ENCODE measurements at places on chromosomes 2 and 18.
A peak's percentile ranks its signal among the peaks of the same experiment; 100 is the strongest.

GRCh38 chr18:9380101-9380500 lies 45.5 kb downstream of the TWSG1 start:
- H3K4me3 ChIP-seq = no peak overlapping the region
- no peaks in the 10 kb centered on the region for H3K36me3 ChIP-seq
- DNase-seq = no peak
- no peaks in the 10 kb centered on the region for H3K4me1 ChIP-seq

DNA sequence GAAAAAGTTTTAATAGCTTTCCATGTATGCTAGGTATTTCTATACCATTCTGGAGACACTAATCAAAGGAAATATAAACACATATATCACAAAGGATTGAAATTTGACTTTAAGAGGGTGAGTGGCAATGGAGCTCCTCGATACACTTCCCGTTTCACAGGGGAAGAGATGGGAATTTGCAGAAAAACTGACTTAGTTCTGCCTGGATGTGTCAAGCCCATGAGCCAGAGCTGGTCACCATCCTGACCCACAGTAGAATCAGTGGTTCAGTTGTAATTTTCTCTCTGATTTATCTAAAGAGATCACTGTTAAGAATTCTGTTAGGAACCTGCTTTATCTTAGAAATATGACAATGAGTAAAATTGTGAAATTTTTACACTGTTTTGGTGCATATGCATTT lies 34.2 kb downstream of the PLCL1 start:
- no peak for DNase-seq
- H3K4me3 ChIP-seq = peak overlapping the region; percentile 69
- peak overlapping the region; percentile 89 for H3K27ac ChIP-seq
- H3K36me3 ChIP-seq = peaks cover 8% of the 10 kb centered on the region
- no peaks in the 10 kb centered on the region for H3K27me3 ChIP-seq

GRCh38 chr2:146623771-146624170 lies 1221.1 kb upstream of the ACVR2A start:
- no peaks in the 10 kb centered on the region for H3K4me1 ChIP-seq
- no peaks in the 10 kb centered on the region for H3K36me3 ChIP-seq
- H3K27me3 ChIP-seq = no peaks in the 10 kb centered on the region
- H3K4me3 ChIP-seq = no peak overlapping the region
- no peak overlapping the region for H3K27ac ChIP-seq
- no peak for DNase-seq

DNA sequence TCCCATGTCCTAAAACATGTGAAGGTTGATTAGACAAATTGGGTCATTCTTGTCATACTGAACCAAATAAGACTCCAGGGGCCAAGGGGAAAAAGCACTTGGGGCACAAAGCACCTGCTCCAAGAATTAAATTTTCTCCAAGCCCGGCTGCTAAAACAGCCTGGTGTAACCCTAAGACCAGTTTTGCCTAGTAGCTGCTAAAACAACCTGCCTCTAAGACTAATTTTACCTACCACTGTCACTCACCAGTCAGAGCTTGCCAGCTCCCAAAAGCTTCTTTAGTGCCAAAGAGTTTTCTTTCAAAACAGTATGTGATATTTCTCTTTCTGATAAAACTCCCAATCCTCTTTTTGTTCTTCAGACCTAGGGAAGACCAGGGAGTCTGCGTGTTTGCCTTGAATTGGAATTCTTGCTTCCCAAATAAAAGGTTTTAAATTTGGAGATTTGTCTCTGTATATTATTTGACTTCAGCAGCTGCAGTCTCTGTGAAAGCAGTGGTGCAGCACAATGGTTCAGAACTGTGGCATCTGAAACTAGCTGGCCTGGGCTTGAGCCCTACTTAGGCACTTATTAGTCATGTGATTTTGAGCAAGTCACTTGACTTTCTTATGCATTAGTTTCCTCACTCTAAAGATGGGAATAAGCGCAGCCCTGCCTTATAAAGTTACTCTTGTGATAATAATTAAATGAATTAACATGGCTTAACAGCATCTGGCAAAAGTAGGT lies 16.2 kb upstream of the APOB start:
- H3K27ac ChIP-seq = no peak overlapping the region
- H3K4me3 ChIP-seq = no peak overlapping the region
- H3K4me1 ChIP-seq = no peaks in the 10 kb centered on the region
- H3K27me3 ChIP-seq = no peaks in the 10 kb centered on the region

DNA sequence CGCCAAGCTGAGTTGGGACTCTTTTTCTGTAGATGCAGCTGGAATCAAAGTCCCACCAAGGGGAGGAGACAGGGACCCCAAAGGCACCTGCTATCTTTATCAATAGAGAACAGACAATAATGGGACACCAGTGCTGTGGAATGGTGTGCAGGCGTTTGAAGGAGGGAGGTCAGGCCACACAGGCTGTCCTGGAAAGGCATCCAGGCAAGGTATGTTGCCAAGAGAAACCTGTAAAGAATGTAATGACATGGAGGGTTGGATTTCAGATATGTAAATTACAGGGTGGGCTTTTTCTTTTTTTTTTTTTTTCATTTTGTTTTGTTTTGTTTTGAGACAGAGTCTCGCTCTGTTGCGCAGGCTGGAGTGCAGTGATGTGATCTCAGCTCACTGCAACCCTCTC lies 9.7 kb upstream of the NMUR1 start:
- H3K4me3 ChIP-seq = no peak overlapping the region
- DNase-seq = no peak
- peaks cover 20% of the 10 kb centered on the region for H3K27me3 ChIP-seq
- peaks cover 15% of the 10 kb centered on the region for H3K36me3 ChIP-seq

DNA sequence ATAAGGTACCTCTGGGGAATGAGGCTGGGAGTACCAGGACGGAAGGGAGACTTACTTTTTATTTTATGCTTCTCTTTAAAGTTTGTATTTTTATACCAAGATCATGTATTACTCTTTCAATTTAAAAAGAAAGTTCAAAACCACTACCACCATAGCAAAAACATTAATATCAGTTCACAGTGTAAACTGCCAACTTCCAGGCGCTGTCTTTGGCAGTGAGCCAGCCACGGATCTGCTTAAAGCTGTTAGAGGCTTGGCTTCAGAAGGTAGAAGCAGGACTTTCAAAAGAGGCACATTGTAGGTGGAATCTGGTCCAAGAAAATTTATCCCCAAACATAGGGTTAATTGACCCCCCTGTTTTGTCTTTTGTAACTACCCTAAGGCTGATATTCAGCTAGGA lies 74.8 kb downstream of the B3GNT2 start:
- no peak for DNase-seq
- no peaks in the 10 kb centered on the region for H3K4me1 ChIP-seq
- H3K4me3 ChIP-seq = no peak overlapping the region

DNA sequence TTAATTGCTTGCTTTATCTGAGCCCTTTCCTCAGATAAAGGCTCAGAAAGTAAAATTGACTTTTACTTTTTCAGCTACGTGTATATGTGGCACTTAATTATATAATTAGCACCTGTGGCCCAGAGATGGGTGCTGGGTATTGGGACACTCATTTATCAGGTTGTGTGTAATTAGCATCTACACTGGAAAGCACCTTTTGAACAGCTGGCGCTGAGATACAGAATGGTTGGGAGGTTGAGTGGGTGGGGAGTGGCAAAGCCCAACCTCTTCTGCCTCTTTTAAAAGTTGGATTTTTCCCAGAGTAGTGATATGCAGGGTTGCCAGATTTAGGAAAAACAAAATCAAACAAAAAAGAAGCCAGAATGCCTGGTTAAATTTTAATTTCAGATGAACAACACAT lies 23.9 kb downstream of the SPTBN1 start:
- H3K4me3 ChIP-seq = no peak overlapping the region
- H3K4me1 ChIP-seq = peaks cover 4% of the 10 kb centered on the region
- peaks cover 2% of the 10 kb centered on the region for H3K27me3 ChIP-seq

DNA sequence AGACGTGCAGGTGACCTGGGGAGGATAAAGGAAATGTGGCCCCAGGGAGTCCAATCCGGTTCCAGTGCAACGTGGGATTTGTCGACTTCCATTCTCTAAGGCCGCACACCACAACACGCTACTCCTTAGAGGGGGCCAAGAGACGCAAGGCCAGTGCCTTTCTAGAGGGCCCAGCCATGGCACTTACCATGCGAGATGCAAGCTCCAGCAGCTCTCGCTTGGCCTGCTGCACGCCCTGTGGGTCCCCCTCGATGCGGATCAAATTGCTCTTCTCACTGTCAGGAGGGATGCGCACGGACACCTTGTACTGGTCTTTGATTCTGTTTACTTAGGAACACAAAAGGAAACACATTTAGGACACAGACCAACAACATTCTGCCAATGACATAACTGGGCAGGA lies 61.2 kb downstream of the ANO7 start:
- DNase-seq = no peak
- no peaks in the 10 kb centered on the region for H3K27me3 ChIP-seq
- H3K36me3 ChIP-seq = peaks cover 61% of the 10 kb centered on the region

DNA sequence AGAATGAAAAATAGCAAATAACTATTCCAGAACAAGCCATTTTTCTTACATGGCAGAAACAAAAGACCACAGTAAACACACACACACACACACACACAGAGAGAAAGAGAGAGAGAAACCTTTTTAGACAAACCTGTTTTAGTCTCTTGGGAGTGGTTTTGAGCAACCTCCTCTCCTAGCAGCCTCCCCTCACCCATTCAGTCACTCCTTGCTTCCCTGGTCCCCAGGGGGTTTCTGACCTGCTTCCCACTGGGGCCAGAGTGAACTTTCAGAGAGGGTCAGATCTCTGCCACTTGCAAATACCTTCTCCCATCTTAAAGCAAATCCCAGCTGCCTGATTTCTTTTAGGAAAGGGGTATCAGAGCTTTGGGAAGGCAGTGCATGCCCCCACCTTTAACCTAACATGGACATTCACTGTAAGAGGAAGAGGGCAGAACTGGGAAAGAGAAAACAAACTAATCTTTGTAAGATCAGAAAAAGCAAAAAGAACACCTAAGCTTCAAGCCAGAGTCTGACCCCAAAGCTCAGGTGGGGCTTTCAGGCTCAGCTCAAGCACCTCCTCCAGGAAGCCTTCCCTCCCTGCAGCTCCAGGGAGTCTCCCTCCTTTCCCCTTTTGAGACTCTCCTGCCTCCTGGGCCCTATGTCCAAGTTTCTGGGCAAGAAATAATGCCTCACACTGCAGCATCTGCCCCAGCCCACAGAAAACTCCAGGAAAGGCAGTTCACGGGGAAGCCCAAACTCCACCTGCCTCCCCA lies 2.7 kb downstream of the SDC1 start:
- no peak overlapping the region for H3K27ac ChIP-seq
- no peak for DNase-seq
- H3K36me3 ChIP-seq = no peaks in the 10 kb centered on the region
- H3K27me3 ChIP-seq = peaks cover 49% of the 10 kb centered on the region
- H3K4me1 ChIP-seq = peaks cover 11% of the 10 kb centered on the region
- H3K4me3 ChIP-seq = no peak overlapping the region

DNA sequence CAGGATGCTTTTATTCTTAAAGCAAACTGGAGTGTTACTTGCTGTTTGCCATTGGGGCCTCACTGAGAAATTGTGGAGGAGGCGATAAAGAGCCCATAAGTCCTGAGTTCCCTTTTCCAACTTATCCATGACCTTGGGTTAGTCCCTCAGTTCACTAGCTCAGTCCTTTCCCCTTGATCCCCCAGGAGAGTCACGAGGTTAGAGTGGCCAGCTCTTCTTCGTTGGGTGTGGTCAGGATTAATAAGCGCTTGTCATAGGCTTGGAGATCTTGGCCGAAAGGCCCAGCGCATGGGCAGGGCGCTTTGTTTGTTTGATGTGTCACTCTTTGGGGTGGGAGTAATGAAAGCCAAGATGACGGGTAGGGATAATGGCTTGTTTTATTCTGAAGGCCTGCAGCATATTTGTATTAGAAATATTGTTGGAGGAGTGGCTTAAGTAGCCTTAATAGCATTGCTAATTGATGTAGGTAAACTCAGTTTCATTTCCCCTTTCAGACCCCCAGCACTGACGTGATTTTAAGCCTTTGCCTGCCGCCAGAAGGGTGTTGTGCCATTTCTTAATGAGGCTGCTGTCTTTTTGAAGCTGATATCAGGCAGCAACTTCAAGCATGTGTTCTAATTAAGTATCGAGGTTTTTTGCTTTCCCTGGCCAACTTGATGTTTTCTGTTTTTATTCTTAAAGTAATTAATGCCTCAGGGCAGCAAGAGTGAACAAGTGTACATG lies 15.7 kb downstream of the GRHL1 start:
- no peak overlapping the region for H3K27ac ChIP-seq
- no peak for DNase-seq
- H3K36me3 ChIP-seq = no peaks in the 10 kb centered on the region
- peaks cover 20% of the 10 kb centered on the region for H3K4me1 ChIP-seq
- no peaks in the 10 kb centered on the region for H3K27me3 ChIP-seq
- no peak overlapping the region for H3K4me3 ChIP-seq

DNA sequence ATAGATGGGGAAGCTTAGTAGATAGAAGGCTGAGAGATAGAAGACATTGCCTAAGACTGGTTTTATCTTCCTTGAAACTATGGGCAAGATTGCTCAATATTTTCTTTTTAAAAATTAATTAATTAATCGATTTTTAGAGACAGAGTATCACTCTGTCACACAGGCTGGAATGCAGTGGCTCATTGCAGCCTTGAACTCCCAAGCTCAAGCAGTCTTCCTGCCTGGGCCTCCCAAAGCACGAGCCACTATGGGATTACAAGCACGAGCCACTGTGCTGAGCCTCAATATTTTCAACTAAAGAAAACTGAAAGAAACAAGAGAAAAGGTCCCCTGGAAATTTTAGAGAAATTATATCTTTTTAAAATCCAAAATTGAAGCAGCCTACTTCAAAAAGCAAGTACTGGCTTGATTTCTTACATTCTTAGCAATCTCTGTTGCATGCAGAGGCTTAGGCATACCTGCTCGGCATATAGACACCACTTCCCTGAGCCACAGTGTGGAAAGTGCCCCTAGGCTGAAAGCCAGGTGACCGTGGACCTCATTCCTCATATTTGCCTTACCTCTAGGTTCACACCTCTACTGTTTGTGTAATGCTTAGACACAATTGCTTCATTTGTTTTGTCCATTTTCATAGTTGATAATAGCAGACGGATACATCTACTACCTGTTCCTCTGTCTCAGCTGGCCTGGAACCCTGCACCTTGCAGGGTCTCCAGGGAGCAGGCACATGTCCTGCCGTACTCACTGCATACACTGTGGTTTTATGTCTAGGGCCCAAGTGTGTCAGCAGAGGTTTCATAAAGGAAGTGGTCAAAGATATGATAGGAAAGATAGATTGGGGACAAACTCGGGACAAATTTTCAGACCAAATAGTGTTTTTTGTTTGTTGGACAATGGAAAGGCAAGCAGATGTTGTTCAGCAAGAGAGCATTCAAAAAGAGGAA lies 166.5 kb upstream of the ALPP start:
- H3K4me3 ChIP-seq = no peak overlapping the region
- peaks cover 11% of the 10 kb centered on the region for H3K4me1 ChIP-seq
- peaks cover 14% of the 10 kb centered on the region for H3K36me3 ChIP-seq
- no peak for DNase-seq
- H3K27ac ChIP-seq = no peak overlapping the region

DNA sequence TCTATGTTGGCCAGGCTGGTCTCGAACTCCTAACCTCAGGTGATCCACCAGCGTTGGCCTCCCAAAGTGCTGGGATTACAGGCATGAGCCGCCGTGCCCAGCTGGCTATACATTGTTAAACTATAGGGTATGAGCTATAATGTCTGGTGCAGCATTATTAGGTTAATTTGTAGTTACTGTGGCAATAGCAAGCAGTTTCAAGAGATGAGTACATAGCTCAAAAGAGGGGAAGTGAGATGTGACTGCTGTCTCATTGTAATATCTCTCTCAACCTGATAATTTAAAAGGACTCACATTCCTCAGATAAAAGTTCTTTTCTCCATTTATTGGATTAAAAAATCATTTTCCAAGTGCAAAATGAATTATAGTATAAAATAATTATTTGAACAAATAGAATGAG lies 116.4 kb downstream of the INO80D start:
- H3K27ac ChIP-seq = no peak overlapping the region
- no peaks in the 10 kb centered on the region for H3K36me3 ChIP-seq
- H3K27me3 ChIP-seq = peaks cover 3% of the 10 kb centered on the region
- no peak for DNase-seq
- no peak overlapping the region for H3K4me3 ChIP-seq
- no peaks in the 10 kb centered on the region for H3K4me1 ChIP-seq

GRCh38 chr2:19580264-19580663 lies 221.8 kb upstream of the OSR1 start:
- H3K27ac ChIP-seq = no peak overlapping the region
- no peaks in the 10 kb centered on the region for H3K4me1 ChIP-seq
- no peak overlapping the region for H3K4me3 ChIP-seq
